A549 (cell line): ENCODE measurements at places on chromosomes 2 and 18.

DNA sequence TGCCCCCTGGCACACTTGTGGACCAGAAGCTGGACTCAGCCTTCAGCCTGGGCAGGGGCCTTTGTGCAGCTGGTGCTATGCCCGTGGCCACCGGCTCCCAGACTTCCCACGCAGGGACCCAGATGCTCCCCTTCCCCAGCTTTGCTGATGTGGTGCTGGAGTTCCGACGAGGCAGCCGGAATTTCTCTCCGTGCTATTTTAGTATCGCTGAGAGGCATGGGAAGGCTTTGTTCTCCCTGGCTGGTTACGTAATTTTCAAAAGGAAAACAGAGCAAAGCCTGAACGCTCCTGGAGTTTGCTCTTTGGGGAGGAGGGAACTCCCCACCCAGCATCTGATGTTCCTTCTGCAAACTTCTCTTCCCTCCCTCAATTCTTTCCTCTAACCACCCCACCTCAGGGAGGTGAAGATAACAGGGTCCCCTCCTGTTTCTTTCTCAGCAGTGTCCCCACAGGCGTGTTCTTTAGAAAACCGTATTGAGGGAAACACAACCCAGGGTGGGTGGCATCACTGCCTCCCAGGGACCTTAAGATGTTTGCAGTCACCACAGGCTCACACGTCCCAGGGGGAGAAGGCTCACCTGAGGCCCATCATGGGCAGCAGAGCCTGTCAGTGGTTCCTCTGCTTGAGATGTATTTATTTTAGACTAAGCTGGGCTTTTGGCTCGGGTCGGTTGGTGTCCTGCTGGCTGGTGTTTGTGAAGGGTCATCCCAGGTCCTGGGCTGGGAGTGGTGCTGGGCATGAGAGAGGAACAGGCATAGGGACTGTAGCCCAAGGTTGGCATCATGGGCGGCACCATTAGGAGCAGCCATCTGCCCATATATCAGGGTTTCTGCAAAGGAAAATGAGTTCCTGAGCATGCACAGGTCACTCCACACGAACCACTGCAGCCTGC, 95.0 kb downstream of the MAPK4 start:
- DNase-seq, result no peak

- DNase-seq, result no peak
Measured at GRCh38 chr2:43375746-43376522, 149.5 kb upstream of the ZFP36L2 start.

- no peak for DNase-seq
Measured at GRCh38 chr2:58720033-58720769, 479.1 kb upstream of the FANCL start.

DNA sequence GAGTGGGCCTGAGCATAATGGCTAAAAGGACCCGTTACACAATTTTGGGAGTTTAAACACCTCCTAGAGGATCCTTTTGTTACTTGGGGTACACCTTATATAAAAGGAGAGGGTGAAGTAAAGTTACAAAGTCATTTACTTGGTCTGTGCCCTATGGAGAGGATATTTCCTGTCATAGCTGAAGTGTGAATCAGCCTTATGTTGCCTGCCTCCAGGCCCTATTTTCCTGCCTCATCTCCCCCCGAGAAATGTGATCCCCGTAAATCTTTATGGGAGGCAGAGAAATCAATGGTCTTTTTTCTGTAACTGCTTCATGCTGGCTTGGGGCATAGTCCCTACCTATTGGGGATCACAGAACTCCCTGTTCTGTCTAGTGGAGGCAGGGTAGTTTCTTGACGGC, 906.6 kb downstream of the DSC3 start:
- DNase-seq, result no peak

DNA sequence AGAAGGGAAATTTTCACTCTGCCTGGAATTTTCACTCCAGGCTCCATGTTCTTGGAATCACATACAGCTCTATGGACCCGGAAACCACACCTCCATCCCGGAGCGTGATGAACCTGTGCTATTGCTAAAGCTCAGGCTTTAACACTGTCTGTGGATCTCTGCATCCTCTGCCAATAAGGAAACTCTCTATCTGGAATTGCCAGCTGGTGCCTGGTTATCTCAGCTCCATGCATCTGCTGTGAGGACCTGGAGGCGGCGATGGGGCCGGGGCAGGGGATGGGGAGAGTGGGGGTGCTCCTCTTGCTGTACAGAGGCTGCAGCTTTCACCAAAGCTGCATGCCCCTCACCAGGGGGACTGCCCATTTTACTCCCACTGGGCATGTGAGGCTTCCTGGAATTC, 754.0 kb upstream of the SOX11 start:
- no peak for DNase-seq

GRCh38 chr2:109143214-109144187, 14.5 kb downstream of the SH3RF3 start:
- DNase-seq, result no peak

DNA sequence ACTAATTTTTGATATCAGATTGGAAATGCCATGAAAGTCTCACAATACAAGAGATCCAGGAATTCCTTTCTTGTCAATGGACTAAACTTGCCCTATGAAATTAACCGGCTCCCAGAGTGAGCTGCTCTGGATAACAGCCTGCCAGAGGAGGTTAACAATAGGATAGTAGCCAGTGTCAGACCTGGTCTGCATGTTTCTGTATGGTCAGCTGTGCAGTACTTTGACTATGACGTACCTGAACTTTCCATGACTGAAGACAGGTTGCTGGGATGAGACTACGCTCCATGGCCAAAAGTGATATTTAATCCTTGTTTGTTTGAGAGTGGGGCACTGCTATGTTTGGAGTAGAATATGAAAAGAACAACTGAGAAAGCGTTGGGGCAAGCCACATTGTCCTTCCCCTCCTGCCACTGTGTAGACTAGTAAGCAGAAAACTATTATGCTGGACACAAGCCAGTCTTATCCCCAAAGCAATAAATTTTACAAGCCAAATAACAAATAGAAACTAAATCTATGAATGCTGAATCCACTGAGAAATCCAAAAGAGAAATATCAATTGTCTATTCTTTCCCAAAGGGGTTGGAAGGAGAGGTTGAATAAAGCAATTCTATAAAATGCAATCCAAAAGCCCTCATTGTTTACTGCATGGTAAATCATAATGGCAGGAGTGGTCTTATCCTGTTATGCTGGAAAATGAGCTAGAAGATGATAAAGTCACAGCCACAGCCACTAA, 115.5 kb upstream of the CYP26B1 start:
- DNase-seq, result no peak

DNA sequence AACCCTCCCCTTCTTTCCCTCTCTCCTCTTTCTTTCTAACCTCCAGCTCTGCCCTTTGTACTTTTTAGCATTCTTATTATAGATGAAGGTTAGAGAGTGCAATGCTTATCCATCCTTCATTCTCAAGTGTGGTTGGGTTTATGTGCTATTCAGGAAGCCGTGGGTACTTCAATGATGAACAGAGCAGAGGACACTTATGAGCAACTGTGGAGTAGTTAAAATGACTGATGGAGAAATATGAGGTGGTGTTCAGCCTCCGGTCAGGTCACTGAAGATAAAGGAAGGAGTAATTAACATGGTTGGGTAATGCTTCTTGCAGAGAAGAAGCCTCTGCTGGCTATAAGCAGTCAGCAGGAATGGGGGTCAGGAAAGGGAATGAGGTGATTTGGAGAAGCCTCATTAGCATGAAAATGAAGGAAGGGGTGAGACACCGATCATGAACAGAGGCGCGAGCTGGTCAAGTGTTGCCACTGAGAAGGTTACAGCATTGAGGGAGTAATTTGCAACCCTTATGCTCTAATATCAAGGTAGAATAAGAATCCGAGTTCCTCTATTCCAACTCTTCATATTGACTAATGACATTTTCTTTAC, 174.7 kb downstream of the LPIN1 start:
- DNase-seq, result no peak

- peak; percentile 7 for DNase-seq
Measured at GRCh38 chr2:204479557-204479956, 65.7 kb upstream of the PARD3B start.

DNA sequence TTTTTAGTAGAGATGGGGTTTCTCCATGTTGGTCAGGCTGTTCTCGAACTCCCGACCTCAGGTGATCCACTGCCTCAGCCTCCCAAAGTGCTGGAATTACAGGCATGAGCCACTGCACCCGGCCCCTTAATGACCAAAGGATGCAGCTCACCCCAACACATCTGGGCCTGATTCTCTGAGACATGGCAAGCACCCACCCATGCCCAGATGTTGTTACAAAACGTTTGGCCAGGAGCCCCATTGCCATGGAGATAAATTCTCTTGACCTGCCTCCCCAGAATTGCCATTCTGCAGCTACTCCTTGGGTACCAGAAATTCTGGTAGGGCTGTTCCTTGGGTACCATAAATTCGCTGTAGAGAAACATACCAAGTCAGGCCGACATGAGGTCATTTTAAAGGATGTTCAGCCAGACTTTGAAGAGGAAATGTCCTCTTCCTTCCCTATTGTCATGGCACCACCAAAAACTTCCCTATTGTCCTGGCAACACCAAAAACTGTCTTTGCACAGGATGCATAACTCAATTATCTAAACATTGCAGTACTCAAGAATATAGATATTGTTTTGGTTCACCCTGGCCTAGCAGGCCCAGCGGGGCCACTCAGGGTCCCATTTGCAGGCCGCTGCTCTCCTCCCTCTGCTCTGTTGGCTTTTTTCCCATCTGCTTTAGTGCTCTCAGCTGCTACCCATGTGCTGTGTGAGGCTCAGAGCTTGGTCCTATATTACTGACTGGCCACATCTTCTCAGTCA, 160.9 kb upstream of the TTC39C start:
- no peak for DNase-seq
